ENCODE measurements at places on chromosomes 7 and 10.

DNA sequence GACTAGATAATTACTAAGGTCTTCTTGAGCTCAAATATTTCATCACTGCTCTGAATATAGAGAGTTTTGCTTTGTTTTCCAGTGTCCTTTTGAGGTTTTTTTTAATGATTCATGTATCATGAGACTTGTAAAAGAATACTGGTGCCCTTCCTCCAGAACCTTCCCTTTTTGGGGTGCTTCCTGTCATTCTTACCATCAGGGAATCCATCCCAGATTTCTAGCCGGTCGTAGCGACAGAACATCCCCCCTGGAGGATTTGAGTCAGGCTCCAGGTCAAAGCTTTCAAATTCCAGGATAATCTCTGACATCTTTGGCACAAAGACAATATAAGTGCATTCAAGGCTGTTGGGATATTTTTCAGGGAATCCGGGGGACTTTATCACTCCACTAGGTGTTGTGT, 71.0 kb downstream of the NRP1 start:
- no peak for DNase-seq

DNA sequence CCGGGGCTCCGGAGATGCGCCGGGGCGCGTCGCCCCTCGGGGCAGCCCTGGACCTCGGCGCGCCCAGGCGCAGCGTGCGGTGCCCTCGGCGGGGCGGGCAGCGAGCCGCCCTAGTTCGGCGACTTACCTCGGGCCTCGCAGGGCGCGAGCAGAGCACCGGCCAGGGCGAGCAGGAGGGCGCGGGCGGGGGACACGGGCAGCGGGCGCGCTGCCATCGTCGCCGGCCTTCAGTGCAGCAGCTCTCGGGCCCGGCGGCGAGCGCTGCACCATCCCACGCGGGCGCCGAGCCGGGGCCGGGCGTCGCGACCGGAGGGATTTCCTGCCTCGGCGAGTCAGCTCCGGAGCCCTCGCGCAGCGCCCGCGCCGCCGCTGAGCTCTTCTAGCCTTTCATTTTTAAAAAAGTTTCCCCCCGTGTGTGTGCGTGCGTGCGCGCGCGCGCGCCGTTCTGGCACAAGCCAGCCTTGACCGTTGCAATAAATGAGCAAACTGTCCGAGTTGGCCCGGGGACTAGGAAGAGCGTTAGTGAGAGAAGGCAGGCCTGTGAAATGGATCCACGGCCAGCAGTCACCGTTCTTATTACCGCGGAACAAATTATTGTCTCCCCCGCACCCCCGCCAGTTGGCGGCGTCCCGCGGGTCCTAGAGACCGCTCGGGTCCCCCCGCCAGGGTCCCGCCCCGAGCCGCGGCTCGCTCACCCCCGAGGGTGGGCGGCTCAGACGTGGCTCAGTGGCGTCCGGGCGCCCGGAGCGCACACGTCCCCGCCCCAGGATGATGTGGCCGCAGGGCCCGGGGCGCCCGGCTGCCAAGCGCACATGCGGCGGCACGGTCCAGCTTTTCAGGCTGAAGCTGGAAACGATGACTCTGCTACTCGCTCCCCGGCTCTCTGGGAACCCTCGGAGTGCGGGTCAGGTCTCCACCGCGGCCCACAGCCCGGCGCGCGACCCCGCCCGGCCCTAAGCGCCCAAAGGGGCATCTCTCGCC, at the start of gene ADAM12:
Gene ADAM12 (minus strand): TSS at position 547 of the 981 bp plus-strand sequence. CDS start 332 bp downstream, at position 215.
- DNase-seq, result no peak

DNA sequence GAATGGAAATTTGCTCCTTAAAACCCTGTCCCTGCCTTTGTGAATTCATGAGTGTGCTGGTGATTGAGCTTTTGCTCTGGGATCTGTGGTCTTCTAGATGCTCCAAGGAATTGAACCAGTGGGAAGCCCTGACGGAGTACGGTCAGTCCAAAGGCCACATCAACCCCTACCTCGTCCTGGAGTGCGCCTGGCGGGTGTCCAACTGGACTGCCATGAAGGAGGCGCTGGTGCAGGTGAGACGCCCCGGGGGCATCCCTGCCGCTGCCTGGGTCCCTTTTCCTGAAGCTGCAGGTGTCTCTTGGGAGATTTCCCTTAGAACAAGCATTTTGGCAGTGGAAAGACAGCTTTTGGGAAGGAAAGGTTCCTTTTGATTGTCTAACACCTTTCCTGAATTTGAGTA, 100.3 kb downstream of the TRRAP start:
- DNase-seq, result peak; percentile 12

- DNase-seq, result no peak
These were observed 324.5 kb downstream of the PHF14 start for GRCh38 chr7:11298220-11298619.

GRCh38 chr7:98573816-98574215, 43.3 kb upstream of the NPTX2 start:
- DNase-seq, result no peak

- no peak for DNase-seq
These were observed 233.4 kb downstream of the GPR37 start for GRCh38 chr7:124532166-124532565.

DNA sequence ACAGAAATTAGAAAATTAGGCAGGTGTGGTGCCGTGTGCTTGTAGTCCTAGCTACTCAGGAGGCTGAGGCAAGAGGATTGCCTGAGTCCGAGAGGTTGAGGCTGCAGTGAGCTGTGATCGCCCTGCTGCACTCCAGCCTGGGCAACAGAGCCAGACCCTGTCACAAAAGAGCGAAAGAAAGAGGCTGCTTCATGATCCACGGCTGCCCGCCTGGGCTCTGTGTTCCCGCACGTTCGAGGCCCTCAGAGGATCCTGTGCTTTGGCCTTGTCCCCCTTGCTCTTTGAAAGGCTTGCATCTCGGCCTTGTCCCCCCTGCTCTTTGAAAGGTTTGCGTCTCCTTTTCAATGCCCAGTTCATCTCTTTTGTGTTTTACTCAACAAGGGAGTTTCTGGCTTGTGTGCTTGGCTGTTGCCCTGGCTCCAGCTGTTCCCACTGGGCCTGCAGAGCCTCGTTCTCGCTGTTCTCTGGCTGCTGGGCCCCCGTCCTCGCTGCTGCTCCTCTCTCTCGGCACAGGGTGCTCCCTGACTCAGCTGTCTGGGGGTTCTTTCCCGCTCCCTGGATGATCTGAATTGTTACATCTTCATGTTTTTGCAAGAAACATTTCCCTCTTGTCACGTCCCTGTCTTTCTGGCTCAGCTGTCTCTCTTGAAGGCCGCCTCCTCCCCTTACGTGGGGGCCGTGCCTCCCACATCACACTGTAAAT, 45.1 kb upstream of the INPP5A start:
- DNase-seq, result no peak

- DNase-seq, result no peak
These were observed 21.2 kb downstream of the PALD1 start for GRCh38 chr10:70499836-70500167.

- no peak for DNase-seq
These were observed 139.5 kb upstream of the STK17A start for GRCh38 chr7:43443381-43443780.

DNA sequence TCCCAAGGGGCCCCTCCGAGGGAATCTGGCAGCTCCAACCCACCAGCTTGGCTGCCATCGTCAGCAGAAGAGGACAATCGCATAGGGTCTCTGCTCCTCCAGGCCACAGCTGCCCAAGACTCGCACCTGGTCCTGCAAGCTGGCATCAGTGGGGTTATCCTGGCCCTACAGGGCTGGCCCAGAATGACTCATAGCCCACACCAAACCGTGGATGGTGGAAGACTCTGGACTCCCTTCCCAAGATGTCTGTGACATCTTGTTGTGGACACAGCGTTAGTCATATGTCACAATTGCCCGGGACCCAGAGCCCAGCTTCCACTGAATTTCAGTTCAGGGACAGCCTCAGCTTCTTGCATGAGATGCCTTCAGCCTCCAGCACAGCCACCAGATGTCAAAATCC, 91.5 kb upstream of the CUX1 start:
- DNase-seq, result no peak

GRCh38 chr10:97519342-97519741, 20.6 kb downstream of the UBTD1 start:
- no peak for DNase-seq

DNA sequence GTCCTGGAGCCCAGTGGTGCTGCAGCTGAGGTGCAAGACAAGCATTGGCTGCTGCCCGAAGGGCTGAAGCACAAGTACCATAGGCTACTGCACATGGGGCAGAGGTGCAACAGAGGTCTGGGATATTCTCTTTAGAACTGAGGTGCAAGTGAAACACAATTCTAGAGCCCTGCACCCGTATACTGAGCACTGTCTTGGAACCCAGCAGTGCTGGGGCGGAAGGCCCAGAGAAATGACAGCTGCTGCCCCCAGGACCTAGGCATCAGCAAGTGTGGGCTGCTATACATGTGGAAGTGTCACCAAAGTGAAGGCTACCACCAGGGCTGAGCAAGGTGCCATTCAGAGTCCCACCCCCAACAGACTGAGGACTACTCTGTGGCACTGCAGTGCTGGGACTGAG, 393.6 kb upstream of the STEAP1 start:
- no peak for DNase-seq

- peak; percentile 47 for DNase-seq
These were observed 754 bp downstream of the SEMA3D start for GRCh38 chr7:85186083-85186520.

GRCh38 chr7:76354516-76354915, 4.3 kb downstream of the YWHAG start:
- no peak for DNase-seq

GRCh38 chr7:118753479-118753878, 529.0 kb downstream of the ANKRD7 start:
- no peak for DNase-seq

- DNase-seq, result no peak
These were observed 138.5 kb upstream of the RET start for GRCh38 chr10:42938351-42938750.

DNA sequence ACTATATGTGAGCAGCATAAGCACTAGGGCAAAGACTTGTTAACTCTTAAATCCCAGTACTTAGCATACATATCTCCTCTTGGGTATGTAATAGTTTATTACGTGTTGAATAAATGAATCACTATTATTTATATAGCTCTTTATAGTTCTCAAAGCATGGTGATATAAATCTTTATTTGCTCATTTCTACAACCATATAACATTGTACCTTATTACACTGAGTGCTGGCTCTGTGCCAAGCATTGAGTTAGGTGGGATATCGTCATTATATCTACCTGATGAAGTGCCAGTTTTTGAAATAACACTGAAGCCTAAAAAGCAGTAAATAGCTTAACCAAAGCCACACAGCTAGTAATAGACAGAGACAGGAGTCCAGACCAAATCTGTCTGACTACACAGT, 27.9 kb downstream of the AHR start:
- DNase-seq, result no peak

Measured in NCI-H2081 (cell line).